Kidney glomerular epithelial cell (primary cell): ENCODE measurements at places on chromosomes 12 and 14.
A peak's percentile ranks its signal among the peaks of the same experiment; 100 is the strongest.

GRCh38 chr14:96184737-96185136 lies 19.9 kb upstream of the BDKRB2 start:
- no peak for DNase-seq

DNA sequence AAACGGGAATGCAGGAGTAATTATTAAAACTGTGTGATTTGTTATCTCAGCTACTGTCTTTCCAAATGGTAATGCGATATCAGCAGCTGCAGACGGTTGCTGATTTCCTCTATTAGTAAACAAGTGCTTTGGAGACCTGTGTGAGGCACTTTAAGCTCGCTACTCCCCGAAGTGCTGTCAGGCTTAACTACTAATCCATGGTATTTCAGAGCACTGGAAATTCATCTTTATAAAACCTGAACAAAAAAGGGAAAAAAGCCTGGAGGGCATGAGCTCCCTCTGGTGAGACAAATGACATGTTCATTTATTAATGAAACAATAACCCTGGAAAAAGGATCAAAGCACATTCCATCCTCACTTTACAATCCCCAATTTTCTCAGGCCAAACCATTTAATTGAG lies 143.6 kb upstream of the OTX2 start:
- no peak for DNase-seq

- DNase-seq: no peak
Observed at GRCh38 chr12:53056901-53057300, 7.0 kb downstream of the TNS2 start.

GRCh38 chr14:55366271-55366670 lies 45.4 kb downstream of the ATG14 start:
- peak; percentile 4 for DNase-seq

GRCh38 chr14:99514552-99515300 lies 33.5 kb downstream of the CCNK start:
- DNase-seq: no peak

DNA sequence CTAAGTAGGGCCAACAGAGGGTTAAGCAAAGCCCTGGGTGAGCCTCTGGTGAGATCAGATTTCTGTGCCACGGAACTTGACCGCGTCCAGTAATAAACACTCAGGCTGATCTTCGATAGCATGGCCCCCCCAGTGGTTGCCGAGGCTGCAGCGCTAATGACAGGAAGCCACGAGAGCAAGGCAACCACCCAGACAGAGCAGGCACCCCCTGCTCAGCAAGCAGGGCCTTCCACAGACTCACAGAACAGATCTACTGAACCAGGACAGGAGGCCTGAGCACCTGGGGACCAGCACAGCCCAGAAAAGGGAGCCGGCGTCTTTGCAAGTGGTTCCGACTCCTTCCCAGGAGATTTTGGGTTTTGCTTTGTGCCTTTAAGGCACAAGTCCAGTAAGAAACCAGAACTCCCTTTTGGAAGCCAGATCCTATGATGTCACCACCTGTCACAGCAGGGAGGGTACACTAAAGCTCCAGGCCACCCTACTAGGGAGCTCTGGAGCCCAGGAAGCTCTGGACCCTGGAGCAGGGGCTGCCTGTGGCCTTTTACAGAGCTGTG lies 42.3 kb downstream of the BCL11B start:
- no peak for DNase-seq

DNA sequence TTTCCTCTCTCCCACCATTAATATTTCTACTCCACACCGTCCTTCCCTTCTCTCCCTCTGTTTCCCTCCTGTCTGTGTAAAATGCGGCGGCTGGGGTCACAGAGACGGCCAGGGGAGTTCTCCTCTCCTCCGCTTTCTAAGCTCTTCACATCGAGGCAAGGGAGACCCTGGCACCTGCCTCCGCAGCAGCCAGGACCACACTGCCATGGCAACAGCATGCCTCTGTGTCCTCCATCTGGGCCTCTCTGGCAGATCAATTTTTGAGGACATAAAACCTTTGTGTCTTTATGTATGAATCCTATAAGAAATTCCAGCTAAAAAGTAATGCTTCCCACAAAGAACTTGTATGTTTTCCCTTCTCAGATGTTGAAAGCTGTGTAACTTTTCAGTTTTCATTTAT lies 41.4 kb downstream of the DYRK4 start:
- no peak for DNase-seq

- no peak for DNase-seq
Observed at GRCh38 chr14:33040372-33041140, 101.9 kb downstream of the NPAS3 start.

DNA sequence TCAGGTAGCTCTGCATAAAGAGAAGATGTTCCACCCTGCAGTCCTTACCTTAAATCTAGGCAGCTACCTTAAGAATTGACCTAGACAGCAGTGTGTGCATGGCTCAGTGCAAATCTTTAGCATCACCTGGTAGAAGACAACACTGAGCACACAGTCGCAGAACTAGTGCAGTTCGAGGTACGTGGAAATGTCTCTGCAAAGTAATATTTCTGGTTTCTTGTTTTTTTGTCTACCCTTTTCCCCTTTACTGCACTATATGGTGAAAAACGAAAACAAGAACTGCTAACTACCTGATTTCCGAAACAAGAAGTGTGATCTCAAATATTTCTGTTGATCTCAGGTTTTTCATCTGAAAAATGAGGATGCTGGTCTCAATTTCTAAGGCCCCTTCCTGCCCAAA lies 82.5 kb downstream of the ETV6 start:
- no peak for DNase-seq

GRCh38 chr14:57364659-57365450 lies 25.5 kb upstream of the NAA30 start:
- DNase-seq: no peak

GRCh38 chr14:99548255-99548654 lies 55.8 kb downstream of the CCDC85C start:
- DNase-seq: no peak
